Peyer's patch (tissue), 4 donors: ENCODE measurements at places on chromosomes 11 and 22.

DNA sequence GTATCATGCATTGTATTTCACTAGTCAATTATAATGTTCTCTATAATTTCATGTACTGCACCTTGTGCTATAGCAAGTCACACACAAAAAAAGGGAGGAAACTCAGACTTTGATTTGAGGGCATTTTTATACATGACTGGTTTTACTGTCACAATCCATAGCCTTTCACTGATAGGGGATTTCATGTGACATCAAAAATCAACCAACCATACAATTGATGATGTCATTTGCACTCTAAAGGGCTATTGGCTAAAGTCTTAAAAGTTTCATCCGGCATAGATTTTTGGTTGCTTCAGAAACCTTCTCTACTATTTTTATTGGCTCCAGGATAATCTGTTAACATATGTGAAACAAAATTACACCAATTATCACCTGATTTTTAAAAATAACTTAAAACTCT lies 237.8 kb downstream of the DCDC1 start:
- DNase-seq: no peak

GRCh38 chr11:8697054-8697453 lies 14.5 kb downstream of the RPL27A start:
- peak; percentile 2 for DNase-seq

- DNase-seq: no peak
Observed at GRCh38 chr22:36111316-36111715, 49.2 kb downstream of the APOL3 start.

- DNase-seq: peak; percentile 67
Observed at GRCh38 chr22:49825944-49826602, 1.6 kb downstream of the BRD1 start.

DNA sequence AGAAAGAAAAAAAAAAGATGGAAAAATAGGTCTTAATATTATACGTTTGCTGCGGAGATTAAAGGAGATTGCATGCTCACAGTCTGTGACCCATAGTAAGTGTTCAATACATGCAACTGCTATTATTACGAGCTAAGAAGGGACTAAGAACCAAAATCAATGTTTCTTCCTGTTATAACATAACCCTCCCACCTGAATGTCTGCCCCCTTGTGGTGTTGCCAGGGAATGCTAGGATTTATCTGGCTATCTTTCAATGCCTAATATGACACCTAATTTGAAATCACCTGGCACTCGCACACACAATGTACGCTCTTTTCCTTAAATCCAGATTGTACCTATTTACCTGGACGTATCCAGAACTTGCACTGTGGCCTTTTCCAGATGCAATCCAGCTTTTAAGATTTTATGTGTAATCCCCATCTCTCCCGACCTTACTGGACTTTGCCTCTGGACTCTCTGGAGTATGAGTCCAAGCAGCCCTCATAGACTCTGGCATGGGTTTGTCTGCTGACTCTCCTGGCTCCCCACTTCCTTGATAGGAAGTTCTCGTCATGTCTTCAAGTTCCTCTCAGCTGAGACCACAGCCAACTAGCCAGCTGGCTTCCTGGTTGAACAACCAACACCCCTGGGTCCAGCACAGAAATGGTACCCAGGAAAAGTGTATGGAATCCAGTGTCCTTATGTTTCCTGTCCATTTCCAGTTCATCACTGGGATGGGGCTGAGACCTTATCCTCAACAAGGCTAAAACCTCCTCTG lies 151.5 kb downstream of the CCDC34 start:
- no peak for DNase-seq

DNA sequence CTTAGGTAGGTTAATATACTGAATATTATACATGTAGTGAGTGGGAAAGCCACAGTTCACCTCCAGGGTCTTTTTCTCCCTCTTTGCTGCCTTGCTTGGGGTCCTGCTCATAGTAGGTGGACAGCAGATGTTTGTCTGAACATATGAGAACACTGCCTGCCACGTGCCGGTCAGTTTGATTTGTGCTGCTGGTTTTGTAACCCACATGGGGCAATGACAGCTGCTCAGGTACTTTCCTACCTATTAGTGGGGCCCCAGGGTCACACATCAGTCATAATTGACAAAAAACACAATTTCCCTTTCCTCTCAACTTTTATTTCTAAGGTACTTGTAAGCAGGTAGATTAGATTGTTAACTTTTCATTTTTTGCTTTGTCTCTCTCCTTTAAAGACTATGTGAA lies 43.8 kb downstream of the BMAL1 start:
- no peak for DNase-seq

DNA sequence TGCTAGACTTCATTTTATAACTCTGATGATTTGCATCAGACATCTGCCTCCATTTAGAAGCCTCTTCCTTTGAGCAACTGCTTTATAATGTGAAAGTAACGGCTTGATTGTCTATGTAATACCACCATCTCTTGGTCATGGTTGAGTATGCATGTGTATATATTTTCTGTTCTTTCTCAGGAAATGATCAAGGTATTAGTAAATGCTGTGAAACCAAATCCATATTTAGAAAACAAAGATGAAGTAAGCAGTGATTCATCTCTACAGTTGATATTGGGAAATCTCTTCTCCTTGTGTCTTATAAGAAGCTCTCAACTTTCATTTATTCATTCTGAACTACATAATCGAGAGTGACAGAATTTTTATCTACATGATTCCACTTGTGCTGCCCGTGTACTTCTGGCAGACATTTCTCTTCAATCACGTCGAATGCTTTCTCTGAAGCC lies 104.6 kb upstream of the ANO3 start:
- no peak for DNase-seq

- peak; percentile 57 for DNase-seq
Observed at GRCh38 chr11:108697872-108698473, 33.1 kb downstream of the DDX10 start.

GRCh38 chr22:44828193-44828592 lies 75.8 kb downstream of the ARHGAP8 start:
- no peak for DNase-seq

DNA sequence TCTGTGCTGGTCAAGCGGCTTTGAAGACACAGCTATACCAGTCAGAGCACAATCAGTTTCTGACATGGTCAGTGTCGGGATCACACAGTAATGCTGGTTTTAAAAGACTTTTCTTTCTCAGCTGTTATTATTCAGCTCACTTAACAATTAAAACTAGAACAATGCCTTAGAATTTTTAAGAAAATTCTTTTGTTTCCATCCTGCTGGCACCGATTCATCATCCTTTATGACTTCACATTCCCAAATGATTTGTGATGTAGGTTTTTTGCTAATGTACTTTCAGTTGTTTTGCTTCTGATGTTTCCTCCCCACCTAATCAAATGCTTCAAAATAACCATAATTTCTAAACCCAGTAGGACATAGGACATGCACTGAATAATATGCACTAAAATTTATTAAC lies 34.5 kb upstream of the OLFML1 start:
- no peak for DNase-seq

GRCh38 chr11:116862185-116862584 lies 24.8 kb upstream of the APOA1 start:
- DNase-seq: no peak

- no peak for DNase-seq
Observed at GRCh38 chr22:24990344-24990905, 37.9 kb downstream of the KIAA1671 start.

DNA sequence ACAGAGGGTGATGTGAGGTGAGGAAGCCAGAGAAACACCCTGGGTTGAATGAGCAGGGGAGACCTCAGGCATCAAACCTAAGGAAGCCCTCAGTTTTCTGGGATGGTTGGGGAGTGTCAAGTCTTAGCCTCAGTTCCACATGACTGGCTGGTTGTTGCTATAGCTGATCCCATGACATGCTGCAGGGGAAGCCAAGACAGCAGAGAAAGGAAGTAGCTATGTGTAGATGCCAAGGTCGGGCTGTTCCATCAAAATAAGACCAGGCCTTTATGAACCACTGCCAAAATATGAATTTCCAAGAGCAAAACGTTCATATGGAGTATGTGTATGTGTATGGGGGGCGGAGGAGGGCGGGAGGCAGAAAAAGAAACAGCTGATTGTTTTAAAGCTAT lies 11.6 kb downstream of the CD59 start:
- DNase-seq: no peak

DNA sequence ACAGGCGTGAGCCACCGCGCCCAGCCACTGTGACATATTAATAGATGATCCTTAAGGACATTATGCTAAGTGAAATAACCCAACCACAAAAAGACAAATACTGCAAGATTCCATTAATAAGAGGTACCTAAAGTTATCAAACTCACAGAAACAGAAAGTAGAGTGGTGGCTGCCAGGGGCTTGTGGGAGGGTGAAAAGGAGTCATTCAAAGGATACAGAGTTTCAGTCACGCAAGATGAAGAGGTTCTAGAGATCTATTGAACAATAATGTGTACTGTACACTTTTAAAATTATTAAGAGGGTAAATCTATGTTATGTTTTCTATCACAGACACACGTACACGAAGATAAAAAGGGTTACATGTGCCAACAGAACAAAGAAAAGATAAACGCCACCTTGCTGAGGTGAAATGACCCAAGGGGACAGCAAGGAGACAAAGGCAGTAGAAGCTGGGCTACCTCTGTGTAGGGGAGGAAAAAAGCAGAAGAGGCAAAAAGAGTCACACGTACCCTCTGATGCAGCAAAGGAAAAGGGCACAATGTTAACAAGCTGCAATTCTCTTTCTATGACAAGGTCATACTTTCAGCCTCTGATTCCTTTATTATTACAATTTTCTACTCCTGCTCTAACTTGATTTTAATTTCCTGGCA lies 65.3 kb downstream of the AMBRA1 start:
- no peak for DNase-seq

DNA sequence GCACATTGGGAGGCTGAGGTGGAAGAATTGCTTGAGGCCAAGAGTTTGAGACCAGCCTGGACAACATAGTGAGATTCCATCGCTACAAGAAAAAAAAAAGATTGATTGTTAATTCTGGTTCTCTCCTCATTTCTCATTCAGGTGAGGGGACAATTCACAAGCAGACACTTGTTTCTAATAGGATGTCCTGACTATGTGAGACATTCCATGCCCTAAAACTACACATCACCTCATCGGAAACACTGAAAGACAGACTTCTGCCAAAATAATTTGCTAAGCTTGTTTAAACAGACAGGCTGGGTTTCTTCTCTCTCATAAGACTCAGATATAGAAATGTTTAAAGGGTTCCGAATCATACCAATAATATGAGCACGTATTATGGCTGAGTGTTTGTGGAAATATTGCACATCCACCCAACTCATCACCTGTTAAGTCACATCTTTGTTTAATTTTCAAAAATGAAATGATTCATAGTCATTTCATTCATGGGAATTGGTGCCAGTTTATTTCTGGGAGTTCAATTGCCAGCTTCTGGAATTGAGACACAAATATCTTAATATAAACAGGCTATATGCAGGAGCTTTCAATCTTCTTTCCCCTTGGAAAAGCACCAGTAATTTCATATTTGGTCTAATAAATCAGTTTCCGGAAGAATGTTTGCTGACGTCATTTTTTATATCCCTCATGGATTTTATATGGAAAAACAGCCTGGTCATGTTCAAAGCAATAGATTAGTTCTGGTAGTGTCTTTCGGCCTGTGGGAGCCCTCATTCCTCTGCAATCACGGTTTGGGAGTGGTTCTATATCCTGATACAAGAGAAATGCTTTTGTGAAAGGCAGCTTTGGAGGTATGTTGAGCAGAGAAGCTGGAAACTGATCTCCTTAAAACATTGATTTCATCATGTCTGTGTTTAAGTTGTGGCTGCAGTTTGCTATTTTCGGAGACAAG lies 87.0 kb downstream of the BDNF start:
- no peak for DNase-seq

DNA sequence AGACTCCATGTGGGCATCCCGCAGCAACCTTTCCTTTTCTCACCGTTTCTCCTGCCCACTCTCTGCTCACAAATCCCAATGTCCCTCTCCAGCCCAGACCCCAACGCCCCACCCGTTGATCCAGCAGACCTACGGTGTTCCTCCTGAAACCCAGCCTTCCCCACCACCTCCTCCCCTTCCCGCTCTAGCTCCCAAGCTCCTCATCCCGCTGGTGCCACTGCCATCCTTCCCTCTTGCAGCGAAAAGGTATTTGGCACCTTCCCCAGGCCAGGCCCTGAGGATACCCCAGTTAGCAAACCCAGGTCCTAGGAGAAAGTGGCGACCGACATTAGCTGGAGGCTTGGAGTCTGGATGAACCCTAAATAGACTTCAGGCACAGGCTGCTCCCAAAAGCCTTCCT lies 84.0 kb upstream of the RTL6 start:
- DNase-seq: peak; percentile 21

DNA sequence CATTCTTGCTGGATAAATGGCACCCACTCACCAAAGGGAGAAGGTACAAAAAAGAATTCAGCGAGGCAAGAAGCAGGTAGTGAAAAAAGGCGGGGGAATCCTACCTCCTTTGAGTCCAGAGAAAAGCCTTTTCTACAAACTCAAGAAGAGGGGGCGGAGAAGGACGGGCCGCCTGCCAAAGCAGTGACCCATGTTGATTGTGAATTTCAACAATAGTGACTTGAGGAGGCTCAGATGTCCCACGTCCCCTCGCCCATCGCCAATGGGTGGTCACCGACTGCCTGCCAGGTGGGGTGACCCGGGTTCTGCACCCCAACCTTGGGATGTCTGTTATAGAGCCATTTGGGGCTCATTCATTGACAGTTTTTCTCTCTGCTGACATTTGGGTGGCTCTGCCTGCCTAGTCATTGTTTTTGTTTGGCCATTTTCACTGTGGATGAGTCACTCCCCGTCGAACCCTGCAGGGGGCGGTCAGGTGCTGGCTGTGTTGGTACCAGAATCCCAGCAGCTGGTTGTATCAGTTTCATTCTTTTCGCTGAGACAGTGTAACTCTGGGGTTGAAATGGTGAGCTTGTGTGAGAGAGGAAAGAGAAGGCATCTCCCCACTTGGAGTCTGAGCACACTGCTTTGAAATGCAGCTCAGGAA lies 163.4 kb upstream of the NCAM1 start:
- peak; percentile 53 for DNase-seq

DNA sequence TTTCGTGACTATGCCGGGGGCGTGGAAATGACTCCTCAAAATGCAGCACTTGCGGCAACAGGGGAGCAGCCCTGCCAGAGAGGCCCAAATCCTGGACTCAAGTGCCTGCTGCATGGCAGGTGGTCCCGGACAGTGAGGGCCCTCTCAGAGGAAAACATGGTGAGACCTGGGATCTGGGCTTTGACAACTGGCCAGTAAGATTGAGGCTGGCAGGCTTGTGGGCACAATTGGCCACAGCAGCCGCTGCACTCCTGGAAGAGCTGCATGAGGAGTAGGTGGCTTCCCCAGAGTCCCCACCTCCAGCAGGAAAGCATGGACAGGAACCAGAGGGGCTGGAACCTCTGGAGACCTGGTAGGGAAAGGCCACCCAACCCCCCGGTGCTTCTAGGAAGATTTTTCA lies 13.4 kb downstream of the LINC01488 start:
- DNase-seq: no peak

DNA sequence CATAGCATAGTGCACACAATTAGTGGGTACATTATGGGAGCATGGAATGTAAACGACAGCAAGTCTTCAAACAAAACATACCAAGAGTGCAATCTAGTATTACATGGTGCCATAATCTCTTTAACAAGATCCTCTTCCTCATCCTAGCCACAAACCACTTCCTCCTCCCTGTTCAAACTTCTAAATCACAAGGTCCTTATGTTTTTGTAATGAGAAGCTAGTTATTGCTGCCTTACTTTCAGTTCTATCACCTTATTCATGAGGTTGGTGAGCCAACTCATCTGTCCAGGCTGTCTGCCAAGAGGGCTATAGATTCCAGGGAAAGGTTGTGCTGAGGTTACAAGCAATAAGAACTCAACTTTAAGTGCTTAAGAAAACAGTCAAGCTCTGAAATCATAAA lies 195.4 kb upstream of the ARHGAP20 start:
- DNase-seq: no peak

GRCh38 chr22:45129703-45130524 lies 33.8 kb upstream of the NUP50 start:
- DNase-seq: no peak
